ENCODE measurements at places on chromosomes 5 and 9.

- DNase-seq, result no peak
Measured at GRCh38 chr5:147017191-147017590, 138.6 kb upstream of the PPP2R2B start.

DNA sequence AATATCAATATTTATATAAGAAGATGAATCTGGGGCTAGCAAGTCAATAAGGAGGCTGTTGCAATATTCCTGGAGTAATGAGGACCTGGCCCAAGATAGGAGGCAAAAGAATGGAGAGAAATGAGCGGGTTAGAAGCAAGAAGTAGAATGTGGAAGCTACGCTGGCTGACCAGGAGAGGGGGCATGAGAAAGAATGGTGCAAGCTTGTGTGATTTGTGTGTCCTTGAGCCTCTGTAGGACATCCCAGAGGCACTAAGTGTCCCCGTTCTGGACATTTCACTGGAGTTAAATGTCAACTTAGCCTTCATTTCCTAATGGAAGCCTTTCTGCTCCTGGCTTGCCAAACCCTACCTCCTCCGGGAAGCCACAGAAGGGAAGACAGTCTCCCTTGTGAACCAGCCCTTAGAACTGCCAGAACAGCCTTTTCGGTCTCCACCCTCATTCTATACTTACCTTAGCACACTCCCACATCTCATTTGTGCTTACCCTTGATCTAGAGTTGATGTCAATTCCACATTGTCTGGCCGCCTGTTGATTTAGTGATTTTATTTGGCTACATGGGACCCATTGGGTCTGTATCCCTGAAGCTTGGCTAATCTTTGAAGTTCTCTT is 6.7 kb upstream of the PDE6A start:
- DNase-seq, result no peak

DNA sequence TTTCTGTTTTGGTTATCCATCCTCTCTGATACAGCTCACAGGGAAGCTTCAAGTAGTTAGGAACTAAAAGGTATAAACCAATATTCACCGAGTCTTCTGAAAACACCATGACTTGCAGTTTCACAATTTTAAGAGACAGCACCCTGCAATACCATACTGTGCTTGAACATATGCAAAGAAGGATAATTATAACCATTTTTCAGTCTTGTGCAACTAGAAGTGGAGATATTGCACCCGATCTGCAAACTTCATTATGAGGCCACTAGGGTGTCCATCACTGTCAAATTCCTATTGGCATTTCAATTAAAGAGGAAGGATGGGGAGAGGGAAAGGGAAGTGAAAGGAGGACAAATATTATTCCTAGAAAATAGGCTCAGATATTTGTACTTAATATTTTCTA is 32.4 kb upstream of the CEP120 start:
- DNase-seq, result peak; percentile 40

DNA sequence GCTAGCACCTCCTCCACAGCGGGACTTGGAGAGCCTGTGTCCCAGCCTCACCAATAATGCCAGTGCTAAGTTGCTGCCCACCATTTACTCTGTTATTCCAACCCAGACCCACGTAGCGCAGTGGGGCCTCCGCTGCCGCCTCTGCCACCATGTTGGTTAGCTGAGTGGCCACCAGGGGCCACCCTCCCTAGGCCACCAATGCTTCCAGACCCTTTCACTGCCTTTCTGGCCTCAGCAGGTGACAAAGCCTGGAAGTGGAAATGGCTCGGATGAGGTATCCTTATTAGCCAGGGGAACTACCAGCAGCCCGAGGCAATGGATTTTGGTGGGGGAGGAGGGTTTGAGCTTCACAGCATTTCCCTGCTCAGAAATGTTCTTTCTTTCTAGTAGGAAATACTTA is 110.1 kb downstream of the OSTF1 start:
- DNase-seq, result no peak

GRCh38 chr5:113390224-113390623 is 44.6 kb downstream of the TSSK1B start:
- DNase-seq, result no peak

GRCh38 chr5:4804691-4805360 is 335.3 kb upstream of the ADAMTS16 start:
- no peak for DNase-seq

GRCh38 chr9:70165006-70165602 is 93.7 kb upstream of the SMC5 start:
- no peak for DNase-seq

DNA sequence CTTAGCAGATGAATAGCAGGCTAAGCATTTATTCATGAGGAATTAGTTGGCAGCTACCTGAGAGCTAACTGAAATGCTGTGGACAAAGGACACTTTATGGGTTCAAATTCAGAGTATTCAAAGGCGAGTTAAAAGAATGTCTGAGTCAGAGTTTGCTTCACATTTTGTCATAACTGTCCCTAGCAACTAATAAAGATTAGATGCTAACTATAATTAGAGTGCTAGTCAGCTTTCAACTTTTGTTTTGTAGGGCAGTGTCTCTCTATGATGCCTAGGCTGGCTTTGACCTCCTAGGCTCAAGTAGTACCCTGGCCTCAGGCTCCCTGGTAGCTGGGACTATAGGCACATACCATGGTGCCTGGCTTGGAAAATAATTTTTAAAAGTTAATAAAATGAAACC is 4.6 kb downstream of the SMC5 start:
- DNase-seq, result no peak

- no peak for DNase-seq
Measured at GRCh38 chr5:92969781-92970237, 611.2 kb downstream of the NR2F1-AS1 start.

DNA sequence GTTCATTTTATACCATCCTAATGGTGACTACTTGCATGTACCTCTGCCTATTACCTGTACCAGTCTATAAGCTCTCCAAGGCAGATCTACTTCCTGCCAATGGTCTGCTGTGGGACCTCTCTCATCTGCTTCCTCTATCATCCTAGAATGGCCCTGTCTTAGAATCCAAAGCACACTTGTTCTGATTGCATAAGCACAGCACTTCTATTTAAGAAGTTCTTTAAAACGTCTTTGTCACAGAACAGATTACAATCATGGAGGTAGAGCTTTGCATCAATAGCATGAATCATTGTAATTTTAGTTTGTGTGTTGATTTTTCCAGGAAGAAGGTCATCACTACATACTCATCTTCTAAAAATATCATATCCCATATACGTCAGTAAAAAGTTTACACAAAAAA is 131.8 kb upstream of the ACOT12 start:
- DNase-seq, result no peak

- no peak for DNase-seq
Measured at GRCh38 chr5:123776761-123777160, 264.8 kb downstream of the CSNK1G3 start.

GRCh38 chr9:89986190-89986589 is 381.4 kb downstream of the GADD45G start:
- DNase-seq, result no peak

GRCh38 chr5:64659289-64659688 is 31.0 kb upstream of the SHISAL2B start:
- DNase-seq, result no peak

GRCh38 chr5:95966005-95966404 is 4.4 kb upstream of the ELL2 start:
- DNase-seq, result no peak

GRCh38 chr9:19404283-19405075 is 4.3 kb upstream of the ACER2 start:
- no peak for DNase-seq

DNA sequence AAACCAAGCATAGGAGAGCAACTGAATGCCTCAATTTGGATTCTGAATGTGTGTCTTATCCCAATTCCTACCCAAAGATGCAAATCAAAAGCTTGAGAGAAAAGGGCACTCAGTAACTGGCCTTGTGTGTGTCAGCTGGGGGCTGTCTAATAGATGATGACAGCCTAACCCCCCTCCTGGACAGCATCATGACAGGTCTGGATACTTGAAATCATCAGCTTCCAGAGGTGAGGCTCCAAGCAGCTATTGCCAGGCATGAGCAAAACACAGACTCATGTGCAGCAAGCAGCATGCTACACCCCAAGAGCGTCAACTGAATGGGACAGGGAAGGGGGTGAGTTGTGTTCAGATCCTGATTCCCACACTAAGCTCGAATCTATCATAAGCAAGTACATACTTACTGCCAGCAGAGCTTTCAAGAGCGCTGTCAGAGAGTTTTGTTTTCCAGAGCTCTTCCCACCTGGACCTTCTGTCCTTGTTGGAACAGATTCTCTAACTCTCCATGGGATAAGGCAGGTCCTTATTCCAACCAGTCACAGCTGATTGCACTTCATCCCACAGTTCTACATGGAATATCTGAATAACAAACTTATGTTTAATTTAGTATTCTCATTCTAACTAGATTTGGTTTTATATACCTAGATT is 467.5 kb downstream of the DTWD2 start:
- DNase-seq, result no peak

GRCh38 chr5:168941901-168942300 is 359.0 kb downstream of the SLIT3 start:
- DNase-seq, result no peak

DNA sequence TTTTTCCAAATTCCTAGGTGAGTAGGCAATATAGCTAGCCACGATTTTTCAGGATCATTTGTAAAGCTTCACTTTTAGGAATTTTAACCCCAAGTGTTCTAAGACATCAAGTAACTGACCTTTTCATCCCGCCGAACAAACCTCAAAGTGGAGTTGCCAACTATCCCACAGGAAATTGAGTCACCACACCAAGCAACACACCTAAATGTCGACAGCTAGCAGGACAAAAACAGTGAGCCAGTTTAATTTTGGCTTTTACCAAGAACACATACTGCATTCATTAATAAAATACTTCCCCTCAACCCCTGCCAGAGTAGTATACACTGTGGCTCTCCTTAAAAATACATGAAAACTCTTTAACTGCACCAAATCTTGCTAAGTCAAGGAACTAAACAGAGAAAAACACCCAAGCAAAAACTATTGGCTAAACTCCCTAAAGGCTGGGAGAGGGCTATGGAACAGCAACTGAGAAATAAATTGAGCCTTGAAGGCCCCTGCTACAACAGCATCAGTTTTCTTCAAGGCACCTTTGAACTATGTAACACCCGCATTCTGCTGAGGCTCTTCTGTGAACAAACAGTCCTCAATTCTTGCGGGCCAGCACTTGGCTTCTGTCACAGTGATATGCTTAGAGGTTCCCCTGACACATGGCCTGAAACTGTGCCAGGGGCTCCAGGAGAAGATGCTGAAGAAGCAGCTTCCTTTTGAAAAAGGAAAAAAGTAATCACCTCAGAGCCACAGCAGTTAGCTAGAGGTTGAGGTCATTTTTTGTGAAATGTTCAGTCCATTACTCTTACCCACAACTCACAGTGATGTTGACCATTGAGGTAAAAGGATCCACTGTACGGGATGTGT is 459.6 kb downstream of the RAB3C start:
- DNase-seq, result no peak

DNA sequence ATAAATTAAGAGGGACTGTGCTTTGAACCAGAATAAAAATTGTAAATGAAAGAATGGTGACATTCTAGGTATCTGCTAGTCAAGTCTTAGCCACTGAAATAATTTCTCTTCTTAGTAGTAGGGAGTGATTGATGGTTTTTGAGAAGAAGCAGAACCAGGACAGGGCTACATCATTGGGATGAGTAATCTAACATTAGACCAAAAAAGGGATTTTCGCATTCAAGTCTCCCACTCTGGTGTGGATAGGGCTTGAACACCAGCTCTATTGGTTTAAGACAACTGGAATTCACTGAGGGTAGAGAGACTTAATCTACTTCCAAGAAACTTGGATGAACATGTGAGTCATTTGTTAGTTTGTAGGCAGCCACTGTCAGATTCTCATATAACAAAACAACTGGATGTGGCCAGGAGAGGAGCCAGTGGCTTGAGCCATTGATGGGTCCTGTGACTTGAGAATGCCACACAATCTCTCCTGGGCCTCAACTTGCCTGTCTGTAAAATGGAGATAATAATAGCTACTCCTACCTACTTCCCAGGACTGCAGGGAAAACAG is 16.6 kb downstream of the FAT2 start:
- no peak for DNase-seq

GRCh38 chr5:9624196-9624947 is 5.8 kb downstream of the TAS2R1 start:
- DNase-seq, result no peak

DNA sequence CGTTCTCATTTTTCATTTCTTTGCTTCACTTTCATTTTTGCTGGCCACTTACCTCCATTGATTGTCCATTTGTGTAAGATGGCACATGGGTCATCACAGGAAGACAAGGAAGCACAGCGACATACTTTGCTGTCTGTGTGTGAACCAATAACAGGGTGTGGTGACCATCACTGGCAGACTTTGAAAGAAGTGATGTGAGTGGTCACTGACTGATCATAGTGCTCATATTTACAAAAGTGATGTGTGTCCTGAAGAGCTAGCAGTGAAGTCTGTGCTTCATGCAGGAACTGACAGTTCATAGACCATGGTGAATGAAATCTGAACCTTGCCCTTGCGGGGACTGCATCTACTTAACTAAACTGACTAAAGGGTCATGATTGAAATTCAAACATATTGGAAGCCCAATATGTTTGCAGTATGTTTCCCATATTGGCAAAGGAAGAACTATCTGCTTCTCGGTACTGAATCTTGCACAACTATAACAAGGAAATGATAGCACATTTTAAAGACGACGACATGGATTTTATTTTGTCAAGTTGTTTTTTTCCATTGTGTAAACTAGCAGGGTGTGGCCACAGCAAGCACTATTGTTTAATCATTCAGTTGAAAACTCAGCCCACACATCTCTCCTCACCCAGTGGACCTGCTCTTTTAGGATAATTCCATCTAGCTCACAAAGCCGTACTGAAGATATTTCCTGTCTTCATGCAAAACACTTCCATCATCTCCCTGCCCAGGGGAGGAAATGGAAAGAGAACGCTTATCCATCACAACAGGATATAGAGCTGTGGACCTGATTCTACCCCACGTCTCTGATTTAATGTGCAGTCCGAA is 232.0 kb upstream of the ANKRD55 start:
- no peak for DNase-seq

DNA sequence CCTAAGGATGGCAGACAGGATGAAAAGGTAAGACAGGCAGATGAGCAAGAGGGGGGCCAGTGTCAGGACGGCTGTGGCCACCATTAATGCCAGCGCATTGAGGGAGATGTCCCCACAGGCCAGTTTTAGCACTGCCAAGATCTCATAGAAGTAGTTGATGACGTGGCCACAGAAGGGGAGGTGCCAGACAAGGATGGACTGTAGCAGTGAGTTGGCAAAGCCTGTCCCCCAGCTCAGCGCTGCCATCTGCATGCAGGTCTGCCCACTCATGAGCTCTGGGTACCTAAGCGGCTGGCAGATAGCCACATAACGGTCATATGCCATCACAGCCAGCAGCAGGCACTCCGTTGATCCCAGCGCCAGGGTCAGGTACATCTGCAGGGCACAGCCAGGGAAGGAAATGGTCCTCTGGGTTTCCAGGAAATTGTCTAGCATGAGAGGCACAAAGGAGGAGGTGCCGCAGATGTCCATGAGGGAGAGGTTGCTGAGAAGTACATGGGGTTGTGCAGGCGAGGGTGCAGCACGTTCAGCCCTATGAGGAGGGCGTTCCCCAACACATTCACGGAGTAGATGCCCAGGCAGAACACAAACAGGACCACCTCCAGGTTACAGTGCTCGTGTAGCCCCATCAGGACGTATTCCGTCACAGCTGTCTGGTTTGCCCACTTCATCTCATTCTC is 10.8 kb downstream of the OR13J1 start:
- no peak for DNase-seq

GRCh38 chr9:87040410-87041009 is 93.2 kb upstream of the GAS1 start:
- no peak for DNase-seq

GRCh38 chr5:167853421-167853820 is 438.0 kb upstream of the WWC1 start:
- no peak for DNase-seq

GRCh38 chr5:132883261-132883834 is 9.9 kb downstream of the LEAP2 start:
- peak; percentile 28 for DNase-seq
